ENCODE measurements at places on chromosomes 16 and 17.

DNA sequence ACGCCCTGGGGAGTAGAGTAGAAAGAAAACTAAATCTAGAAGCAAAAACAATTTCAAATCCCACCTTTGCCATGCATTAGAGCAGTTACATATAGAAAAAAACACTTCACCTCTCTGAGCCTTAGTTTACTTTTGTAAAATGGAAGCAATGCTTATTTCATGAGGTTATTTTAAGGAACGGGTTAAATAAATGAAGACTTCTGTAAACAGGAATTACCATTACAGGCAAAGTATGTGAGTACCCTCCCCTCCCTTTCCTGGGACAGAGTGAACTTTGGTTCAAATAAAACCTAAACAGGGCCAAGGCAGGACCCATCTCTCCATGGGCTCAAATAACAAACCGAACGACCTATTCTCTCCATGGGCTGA is 4.5 kb upstream of the KRT15 start:
- DNase-seq: no peak

DNA sequence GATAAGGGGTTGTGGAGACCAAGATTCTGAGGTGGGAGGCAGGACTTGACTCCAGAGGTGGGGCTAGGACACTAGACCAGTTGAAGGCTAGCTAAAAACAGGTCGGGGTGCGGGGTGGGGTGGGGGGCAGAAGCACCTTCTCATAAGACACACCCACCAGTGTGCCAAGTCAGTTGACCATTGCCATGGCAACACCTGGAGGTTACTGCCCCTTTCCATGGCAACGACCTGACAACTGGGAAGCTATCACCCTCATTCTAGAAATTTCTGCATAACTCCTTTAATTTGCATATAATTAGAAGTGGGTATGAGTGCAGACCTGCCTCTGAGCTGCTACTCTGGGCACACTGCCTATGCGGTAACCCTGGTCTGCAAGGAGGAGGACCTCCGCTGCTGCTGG is 53.9 kb upstream of the ALOX12 start:
- no peak for DNase-seq

DNA sequence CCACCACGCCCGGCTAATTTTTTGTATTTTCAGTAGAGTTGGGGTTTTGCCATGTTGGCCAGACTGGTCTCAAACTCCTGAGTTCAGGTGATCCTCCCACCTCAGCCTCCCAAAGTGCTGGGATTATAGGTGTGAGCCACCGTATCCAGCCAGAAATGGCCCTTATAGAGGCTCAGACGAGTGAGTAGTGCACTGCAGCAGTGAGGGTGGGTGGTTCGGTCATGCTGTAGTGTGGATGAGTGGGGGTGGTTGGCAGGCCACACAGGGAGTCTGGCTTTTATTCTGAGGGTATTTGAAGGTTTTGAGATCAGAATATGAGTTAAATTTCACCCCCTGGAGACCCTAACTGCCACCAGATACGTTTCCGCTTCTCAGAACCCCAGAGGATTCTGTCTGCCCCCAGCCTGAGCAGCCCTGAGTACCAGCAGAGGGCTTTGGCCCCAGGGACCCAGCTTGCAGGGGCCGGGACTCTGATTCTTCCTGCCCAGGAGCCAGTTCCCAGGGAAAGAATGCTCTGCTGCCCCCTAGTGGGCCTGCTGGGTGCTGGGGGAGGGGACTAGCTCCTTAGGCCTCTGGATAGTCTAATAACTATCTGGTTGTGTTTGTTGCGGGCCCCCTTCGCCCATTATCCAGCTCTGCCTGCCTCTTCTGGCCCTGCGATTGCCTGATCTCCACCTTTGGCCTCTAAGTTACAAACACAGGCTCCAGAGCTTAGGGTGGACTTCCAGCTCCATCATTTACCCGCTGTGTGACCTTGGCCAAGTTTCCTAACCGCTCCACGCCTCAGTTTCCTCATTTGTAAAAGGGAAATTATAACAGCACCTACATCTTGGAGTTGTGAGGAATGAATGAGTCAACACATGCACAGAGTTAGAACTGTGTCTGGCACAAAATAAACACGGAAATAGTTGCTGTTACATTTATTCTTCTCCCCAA is 2.0 kb downstream of the ZNF771 start:
- no peak for DNase-seq

DNA sequence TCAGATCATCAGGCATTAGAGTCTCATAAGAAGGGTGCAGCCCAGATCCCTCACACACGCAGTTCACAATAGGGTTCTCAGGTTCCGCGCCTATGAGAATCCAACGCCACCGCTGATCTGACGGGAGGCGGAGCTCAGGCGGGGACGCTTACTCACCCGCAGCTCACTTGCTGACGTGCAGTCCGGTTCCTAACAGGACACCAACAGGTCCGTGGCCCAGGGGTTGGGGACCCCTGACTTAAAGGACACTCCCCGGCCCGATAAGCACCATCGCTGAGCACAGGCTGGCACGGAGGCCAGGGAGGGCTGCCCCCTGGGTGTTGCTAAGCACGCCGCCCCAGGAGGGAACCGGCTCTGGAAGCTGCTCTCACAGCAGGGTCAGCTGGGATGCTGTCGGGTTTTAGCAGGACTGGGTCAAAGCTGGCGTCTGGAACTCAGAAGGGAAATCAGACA is 30.1 kb upstream of the BAHCC1 start:
- no peak for DNase-seq

DNA sequence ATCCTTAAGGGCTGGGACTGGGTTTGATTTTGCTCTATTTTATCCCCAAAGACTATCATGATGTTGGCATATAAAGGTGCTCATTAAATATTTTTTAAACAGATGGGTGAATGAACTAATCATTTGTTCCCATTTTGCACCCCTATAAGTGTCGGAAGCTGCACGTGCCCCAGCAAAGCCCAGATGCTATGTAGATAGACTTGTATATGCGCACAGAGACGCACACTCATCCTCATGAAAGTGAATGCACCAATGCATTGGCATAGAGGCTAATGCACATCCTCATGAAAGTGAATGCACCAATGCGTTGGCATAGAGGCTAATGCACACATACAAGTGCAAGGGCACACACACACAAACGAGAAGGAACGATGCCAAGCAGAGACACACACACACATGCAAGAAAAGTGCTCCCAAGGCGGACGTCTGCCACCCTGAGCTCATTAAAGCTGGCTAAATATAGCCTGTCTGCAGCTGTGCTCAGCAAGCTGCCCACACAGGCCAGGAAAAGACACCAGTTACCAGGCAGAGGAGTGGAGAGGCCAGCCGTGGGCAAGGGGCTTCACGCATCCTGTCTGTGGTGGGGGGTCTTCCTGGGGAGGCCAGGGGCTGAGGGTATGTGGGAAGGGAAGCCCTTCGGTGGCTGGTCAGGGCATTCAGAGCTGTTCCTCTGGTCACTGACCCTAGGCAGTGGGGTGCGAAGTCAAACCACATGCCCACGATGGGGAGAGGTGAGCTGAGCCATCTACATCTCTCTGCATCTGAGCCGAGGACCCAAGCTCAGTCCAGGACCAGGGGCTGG is 52.6 kb downstream of the PIMREG start:
- no peak for DNase-seq

- no peak for DNase-seq
Measured at GRCh38 chr16:84065536-84066132, 23.0 kb upstream of the SLC38A8 start.

DNA sequence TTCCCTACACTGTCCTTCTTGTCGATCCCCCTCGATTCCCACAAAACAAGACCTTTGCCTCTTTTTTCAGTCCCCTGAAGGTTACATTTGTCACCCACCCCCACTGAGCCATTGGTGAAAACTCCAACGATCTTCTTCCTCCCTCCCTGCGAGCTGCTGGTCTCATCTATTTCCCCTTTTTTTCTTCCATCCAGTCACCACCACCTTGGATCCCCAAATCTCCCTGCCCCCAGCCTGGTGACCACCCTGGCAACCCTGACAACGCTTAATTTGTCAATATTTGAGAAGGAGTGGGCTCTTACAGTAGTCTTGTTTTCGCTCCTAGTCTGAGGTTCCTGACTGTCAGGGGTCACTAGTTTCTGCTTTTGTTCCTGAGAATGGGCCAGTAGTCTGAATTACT is 62.9 kb downstream of the SMPD3 start:
- no peak for DNase-seq

GRCh38 chr16:49703483-49703882 is 152.4 kb downstream of the ZNF423 start:
- no peak for DNase-seq

DNA sequence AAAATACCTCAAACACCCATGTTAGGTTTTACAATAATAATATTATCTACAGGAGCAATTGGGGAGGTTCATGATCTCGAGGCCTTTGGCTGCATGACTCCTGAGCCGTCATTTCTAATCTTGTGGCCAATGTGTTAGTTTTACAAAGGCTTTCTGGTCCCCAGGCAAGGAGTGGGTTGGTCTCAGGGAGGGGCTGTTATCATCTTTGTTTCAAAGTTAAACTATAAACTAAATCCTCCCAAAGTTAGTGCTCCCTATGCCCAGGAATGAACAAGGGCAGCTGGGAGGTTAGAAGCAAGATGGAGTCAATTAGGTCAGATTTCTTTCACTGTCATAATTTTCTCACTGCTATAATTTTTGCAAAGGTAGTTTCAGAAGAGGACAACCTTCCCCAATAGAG is 9.1 kb upstream of the CCL5 start:
- DNase-seq: no peak

Data from GM04503 (cell line).